ENCODE measurements at places on chromosomes 4 and X. TPM values are rescaled to one million over a fixed set of nuclear protein-coding genes. Genes with fewer than 3 reads are reported as not detected.

CC2D2A gene
- total RNA-seq = 10.7 TPM

GRCh38 chr4:46781434-46782092 lies 127.5 kb downstream of the COX7B2 start:
- DNase-seq = no peak

DNA sequence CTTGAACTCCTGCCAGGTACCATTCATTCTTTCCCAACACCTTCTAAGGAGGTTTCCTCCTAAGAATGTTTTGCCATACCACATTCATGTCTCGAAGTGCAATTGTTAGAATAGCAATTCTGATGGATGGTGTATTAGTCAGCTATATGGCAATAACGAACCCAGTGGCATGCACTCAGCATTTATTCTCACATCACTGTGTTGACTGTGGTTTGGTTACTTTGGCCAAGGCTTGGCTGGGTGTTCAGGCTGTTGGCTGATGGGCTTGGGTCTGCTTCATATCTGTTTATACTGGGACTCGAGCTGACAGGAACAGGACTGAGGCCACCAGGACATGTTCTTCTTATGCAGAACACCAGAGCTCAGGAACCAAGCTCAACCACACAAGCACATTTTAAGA lies 31.7 kb downstream of the PSAPL1 start:
- DNase-seq = no peak

GRCh38 chrX:47815901-47816845 lies 20.5 kb upstream of the ZNF81 start:
- DNase-seq = no peak

NHS gene
- total RNA-seq = 8.5 TPM

Measured in breast epithelium (tissue), 4 donors.